Aortic smooth muscle cell (primary cell): ENCODE measurements at places on chromosomes 1 and 21. TPM values are rescaled to one million over a fixed set of nuclear protein-coding genes. Genes with fewer than 3 reads are reported as not detected.

The APOBEC4 gene
- 0.06 TPM in 1 of 2 replicates, not detected in the other for total RNA-seq

The KRTAP22-2 gene
- total RNA-seq, result not detected in 2 replicates

The WNT3A gene
- not detected in 2 replicates for total RNA-seq

The PRKCZ gene
- 1.1 and 2.2 TPM in 2 replicates for total RNA-seq

The AKR7A3 gene
- total RNA-seq, result 0.50 and 1.6 TPM in 2 replicates

The ALX3 gene
- total RNA-seq, result not detected in 2 replicates
